ENCODE measurements at places on chromosomes 2 and 18.

DNA sequence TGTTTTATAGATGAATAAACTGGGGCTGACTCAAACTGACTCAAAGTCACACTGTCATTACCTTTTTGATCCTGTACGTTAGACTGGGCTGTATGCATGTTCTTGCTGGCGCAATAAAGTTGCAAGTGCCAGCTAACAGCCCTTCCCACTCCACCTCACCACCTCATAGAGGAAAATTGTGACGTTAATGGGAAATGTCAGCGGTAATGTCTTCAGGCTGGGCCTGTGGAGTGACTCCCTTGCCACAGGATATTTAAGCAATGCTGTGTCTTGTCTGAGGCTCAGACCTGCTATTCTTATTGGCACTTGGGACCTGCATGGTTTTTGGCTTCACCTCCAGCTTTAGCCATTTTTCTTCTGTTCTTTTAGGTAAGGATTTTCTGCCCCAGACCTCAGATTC lies 25.2 kb upstream of the CASP10 start:
- DNase-seq = no peak

GRCh38 chr2:212359425-212360067 lies 179.1 kb downstream of the ERBB4 start:
- DNase-seq = no peak

DNA sequence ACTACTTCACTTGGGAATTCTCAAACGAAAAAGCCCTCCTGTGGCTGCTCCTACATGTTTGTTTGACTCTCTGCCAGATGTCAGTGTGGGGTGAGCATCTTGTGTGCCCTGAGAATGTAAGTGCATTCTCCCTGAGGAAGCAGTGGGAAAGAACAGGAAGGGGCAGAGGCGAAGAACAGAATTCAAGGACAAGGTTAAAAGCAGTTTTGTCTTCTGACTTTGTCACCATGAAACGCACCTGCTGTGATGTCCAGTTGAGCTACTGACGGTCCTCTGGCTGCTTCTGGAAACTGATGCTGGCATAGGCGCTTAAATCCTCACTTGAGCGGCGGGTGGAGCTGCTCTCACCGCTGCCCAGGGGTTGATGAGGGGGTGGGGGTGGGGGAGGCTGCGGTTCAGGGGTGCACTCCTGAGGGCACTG lies 4.9 kb downstream of the IRS1 start:
- no peak for DNase-seq

GRCh38 chr2:117378653-117379052 lies 435.8 kb upstream of the DDX18 start:
- no peak for DNase-seq

DNA sequence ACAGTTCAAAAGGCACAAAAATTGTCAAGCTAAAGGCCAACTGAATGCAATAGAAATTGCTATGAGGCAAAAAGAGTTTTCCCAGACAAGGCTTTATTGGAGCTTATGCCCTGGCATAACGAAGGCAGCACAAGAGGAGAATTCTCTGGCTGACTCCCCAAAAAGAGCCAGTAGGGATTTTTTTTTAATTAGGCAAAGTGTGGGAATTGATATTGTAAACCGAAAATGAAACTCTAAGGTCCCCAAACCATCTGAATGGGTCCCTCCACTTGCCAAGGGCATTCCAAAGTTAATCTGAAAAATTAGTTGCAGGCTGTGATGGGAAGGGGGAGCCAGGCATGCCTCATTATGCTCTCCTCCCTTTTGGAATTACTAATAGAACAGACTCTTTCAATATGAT lies 118.9 kb downstream of the SPOPL start:
- no peak for DNase-seq

DNA sequence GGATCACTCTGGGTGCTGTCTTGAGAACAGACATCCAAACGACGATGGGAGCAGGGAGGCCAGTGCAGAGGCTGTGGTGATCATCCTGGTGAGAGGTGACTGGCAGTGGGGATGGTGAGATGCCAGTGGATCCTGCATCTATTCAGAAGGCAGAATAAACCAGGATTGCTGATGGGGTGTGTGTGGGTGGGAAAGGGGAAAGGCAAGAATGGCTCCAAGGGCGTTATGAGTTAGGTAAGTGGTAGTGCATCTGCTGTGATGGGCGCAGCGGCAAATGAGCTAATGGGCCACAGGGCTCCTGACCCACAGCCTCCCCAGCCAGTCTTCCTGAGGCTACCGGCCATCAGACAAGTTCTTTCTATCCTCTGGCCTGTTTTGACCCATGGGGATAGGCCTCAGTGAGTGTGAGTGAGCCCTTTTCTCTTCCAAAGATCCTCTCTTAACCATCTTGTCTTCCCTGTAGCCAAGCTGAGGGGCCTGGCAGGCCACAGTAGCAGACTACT lies 29.6 kb downstream of the SERTAD2 start:
- no peak for DNase-seq

DNA sequence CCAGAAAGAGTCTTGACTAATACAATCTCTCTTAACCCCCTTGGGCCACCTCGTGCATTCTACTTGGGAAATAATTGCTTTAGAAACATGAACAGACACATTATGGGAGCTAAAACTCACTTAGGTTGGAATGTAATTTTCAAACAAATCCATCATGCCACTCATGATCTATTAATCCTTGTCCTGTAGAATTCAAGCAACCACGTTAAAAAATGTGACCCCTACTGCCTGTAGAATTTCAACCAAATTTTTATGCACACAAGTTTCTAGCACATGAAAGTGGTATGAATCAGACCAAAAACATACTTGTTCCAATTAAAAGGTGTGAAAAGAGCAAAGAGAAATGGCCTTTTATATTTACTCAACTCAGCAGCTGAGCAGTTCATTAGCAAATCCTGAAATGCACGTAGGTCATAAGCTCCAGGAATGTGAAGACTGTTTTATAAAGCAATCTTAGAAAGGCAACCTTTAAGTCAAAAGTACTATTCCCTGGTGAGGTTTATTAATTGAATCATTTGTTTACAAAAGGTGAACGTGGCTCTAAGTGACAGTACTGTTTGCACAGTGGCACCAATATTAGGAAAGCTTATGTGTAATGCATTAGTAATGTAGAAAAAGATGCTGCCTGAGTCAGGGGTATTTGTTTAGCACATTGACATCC lies 459.4 kb upstream of the UBE2E3 start:
- no peak for DNase-seq

GRCh38 chr2:65276609-65277008 lies 49.0 kb downstream of the ACTR2 start:
- DNase-seq = no peak

DNA sequence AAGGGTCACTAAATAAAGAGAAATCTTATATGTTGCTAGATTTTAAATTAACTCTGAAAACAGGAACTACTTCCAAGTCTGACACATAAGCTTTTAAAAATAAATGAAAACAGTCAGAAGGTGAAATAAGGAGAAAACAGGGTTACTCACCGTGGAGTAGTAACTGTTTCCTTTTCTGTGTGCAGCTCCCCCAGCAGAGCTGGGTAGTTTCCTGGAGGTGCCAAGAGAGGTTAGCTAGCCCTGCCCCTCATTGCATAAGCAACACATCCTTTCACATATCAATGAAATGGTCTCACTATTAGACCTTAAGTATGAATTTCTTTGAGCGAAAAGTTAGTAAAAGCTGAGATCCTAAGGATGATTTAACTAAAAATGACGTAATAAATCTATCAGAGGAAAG lies 54.0 kb upstream of the GPR75 start:
- DNase-seq = peak; percentile 3

DNA sequence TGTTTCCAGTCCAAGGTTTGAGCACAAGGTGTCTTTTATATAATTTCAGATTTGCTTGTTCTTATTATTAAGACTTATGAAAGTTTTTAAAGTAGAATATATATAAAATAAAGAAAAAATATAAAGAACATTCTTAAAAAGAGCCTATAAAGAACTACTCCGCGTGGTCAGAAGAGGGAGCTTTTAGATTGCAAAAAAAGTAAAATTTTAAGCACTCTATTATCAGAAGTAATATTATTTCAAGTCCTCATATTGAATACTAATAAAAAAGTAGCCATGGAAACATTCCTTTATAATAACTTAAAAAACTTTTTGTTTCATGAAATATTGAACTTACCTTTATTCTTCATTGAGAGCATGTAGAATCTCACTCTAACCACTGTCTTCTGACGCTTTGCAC lies 51.4 kb downstream of the LINC00305 start:
- DNase-seq = no peak

GRCh38 chr2:235986361-235986760 lies 181.8 kb downstream of the GBX2 start:
- no peak for DNase-seq

DNA sequence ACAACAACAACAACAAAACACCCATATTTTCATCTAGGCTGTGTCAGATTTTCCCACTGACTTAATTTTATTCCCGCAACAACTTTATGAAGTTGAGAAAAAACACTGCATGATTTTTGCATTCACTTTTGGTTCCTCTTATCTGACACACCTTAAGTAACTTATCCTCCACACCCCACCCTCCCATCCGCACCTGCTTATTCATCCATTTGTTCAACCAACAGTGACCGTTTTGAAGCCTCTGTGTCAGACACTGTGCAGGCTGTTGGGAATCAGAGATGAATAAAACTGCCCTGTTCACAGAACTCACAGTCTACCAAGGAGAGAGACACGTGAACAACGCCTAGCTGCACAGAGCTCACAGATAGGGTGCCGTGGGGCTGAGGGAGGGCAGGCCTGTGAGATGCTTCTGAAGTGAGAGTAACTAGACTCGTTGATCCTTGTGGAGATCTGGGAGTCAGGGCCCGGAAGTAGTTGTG lies 7.4 kb downstream of the CNNM4 start:
- no peak for DNase-seq

DNA sequence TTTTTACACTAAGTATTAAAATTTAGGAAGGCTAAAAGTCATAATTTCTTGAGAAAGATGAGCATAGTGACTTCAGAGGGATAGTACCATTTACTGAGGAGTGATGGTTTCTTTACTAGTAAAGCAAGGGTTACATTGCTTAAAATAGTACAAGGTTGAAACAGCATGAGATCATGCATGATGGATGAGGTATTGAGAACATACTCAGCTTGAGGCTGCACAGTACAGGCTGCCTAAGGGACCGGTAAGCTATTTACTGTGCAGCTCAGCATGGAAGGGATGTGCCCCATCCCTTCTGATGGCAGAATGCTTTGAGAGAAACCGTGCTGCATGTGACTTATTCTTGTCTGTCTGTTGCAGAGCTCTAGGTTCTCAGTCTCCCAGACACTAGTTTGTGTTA lies 122.1 kb downstream of the EML6 start:
- DNase-seq = no peak

DNA sequence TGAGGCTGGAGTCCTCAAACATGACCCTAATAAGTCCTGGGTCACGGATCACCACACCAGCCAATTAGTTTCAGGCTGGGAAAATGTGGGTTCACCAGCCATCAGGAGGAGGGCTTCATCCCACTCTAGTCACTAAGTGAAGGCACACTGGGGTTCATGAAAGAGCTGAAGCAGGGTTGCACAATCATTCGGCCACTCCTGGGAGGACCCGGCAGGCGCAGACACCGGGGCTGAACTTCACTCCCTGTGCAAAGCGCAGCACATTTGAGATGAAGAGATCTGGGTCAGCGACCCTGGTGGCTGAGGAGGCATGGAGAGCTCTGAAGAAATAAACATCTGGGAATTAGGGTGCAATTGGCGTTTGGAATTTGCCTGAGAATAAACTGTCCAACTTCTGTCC lies 684.4 kb upstream of the SALL3 start:
- DNase-seq = no peak

- no peak for DNase-seq
These were observed 88.0 kb upstream of the TTC39C start for GRCh38 chr18:23926571-23926970.

GRCh38 chr2:218831378-218831990 lies at the start of gene PRKAG3:
Gene PRKAG3, minus strand, starts transcription at chr2:218831803.
- no peak for DNase-seq

- peak; percentile 42 for DNase-seq
These were observed 69.3 kb downstream of the MARCO start for GRCh38 chr2:119011162-119011909.

DNA sequence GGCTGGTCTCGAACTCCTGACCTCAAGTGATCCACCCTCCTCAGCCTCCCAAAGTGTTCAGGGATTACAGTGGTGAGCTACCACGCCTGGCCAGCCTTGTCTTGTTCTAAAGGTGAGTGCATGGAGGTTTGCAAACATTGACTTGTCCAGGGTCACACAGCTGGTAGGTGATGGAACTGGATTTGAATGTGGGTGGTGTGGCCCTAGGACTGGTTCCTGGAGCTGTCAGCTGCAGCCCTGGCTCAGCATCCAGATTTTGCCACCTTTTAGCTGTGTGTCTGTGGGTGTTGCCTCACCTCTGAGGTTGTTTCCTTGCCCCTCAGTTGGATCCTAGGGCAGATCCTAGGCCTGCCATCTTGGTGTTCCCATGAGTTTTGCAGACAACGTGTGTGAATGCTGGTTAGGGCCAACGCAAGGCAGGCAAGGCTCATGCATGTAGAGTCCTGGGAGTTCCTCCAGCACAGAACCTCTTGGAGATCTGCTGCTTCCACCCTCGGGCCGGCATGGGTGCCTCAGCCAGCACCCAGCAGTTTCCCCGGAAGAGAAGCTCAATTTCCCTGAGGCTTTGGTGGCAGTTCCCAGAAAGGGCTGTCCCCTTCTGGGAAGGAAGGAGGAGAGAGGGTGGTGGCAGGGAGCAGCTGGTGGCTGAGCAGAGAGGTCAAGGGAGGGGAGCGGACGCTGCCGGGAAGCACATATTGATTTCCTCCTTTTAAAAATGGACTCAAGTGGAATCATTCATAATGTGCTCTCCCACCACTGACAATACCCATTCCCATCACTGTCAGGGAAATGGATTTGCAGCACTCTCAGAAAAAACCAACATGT lies 127.6 kb upstream of the HS6ST1 start:
- no peak for DNase-seq

- peak; percentile 34 for DNase-seq
These were observed 650 bp downstream of the ORMDL1 start for GRCh38 chr2:189783451-189783926.

DNA sequence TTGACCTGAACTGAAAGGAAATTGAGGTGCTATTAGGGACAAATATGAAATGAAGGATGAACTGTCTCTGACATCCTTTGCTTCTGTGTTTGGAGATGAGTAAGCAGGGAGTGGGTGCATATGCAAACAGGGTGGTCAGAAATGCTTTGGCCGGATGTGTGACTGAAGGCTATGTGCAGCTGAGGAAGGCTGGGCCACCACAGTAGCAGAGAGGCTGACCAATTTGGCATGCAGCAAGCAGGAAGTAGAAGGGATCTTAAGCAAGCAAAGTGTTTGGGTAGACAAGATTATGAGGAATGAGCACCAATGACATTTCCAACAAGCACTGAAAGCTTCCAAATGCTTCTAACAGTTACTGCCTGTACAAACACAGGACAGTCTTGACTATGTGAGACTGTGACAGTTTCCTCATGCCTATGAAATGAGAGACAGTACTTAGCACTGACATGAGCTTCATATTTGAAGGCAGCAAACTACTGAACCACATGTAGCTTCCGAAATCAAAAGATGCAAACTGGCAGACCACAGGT lies 3.3 kb upstream of the ACTR3 start:
- DNase-seq = peak; percentile 55

GRCh38 chr18:8952174-8952573 lies 150.3 kb upstream of the NDUFV2 start:
- no peak for DNase-seq
